ENCODE measurements at places on chromosomes 13 and 19.
A peak's percentile ranks its signal among the peaks of the same experiment; 100 is the strongest.

DNA sequence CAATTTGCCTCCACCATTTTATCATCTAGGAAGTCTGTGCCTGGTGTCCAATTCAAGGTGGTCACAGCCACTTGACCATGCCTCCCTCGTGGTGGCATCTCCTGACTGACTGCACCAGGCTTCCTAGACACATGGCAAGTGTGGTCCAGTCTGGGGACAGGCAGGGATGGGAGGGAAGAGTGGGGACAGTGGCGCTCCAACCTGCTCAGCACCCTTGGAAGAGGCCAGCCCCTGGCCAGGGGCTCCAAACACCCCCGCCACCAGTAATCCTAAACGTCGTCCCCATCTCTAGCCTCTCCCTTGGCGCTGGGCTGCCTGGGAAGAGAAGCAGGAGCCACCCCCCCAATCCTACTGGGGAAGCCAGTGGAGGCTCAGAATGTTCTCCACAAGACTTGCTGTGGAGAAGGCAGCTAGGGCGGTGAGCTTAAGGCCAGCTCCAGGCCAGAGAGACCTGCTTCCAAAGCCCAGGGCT lies 2.7 kb downstream of the RPL36 start:
- DNase-seq = no peak

GRCh38 chr19:56740501-56740900 lies 68.9 kb upstream of the ZNF835 start:
- DNase-seq = no peak

DNA sequence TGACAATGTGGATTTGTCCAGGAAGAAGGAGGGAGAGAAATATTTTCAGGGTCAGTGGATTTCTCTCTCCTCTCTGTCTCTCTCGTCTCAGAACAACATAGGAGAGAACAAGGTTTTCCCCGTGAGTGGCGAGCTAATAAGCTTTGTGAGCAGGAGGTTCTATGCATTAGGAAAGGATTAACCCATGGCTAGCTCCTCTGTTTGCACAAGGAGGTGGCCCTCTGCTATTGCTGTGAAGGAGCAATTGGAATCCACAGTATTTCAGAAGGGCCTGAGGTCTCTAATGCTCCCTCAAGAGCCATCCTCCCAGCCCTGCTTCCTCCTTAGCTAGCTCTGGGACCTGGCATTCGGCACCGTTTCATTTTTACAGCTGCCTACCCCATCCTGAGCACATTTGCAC lies 288.9 kb upstream of the MAB21L1 start:
- DNase-seq = no peak

DNA sequence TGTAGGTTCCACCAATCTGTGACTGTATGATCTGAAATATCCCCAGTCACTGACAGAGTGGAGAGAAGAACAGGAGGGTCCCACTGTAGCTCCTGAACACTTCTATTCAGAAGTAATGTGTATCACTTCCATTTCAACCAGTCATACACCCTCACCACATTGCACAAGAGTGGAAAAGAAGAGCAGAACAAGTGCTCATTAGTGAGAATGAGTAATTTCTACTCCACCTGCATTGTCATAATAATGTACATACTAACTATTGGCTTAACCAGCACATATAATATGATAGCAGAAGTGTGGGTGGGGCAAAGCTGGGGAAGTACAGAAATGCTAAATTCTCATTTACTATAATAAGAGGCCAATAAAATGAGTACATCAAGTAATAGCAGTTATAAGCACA lies 342.7 kb downstream of the LMO7 start:
- no peak for DNase-seq

GRCh38 chr13:99307247-99307646 lies at the start of gene GPR183:
Gene GPR183 (minus strand): TSS chr13:99307399. CDS start chr13:99296145, 11,254 bp downstream.
- no peak for DNase-seq

DNA sequence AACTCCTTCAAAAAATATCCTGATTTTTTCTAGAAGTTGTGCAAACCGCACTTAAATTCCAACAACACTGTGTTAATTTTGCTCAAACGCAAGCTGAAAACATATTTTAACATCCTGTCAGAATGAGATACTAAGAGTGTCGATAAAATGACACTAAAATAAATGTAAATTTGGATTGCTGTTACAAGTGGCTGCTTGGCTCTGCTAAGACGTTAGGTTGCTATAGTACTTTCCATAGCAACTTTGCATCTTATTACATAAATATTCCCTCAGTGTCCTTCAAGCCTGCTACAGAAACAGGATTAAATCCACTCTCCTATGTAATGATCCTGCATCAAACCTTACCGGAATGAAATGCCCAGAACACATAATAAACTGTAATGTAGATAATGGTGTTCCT lies 292.1 kb downstream of the DNAJC15 start:
- DNase-seq = no peak

DNA sequence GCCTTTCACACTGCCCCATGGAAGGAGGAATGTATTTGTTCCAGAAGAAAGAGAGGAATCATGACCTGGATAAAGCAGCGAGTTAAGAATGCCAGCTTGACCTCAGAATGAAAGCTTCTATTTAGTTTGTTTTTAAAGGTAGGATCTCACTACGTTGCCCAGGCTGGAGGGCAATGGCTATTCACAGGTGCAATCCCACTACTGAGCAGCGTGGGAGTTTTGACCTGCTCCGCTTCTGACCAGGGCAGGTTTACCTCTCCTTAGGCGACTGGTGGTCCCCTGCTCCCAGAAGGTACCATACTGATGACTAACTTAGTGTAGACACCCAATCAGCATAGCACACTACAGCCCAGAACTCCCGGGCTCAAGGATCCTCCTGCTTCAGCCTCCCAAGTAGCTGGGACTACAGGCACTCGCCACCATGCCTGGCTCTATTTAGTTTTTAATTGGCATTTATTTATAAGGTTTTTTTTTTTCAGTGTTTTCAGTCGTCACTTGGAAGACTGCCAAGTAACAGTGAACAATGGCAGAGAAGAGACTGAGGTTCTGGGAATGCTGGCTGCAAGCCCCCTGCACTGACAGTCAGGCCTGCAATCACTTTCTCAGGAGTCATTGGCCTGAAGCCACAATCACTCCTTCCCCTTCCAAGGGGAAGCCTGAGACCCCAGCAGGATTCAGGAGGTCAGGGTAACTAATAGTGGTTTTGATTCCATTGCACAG lies 73.1 kb downstream of the EPS15L1 start:
- no peak for DNase-seq

DNA sequence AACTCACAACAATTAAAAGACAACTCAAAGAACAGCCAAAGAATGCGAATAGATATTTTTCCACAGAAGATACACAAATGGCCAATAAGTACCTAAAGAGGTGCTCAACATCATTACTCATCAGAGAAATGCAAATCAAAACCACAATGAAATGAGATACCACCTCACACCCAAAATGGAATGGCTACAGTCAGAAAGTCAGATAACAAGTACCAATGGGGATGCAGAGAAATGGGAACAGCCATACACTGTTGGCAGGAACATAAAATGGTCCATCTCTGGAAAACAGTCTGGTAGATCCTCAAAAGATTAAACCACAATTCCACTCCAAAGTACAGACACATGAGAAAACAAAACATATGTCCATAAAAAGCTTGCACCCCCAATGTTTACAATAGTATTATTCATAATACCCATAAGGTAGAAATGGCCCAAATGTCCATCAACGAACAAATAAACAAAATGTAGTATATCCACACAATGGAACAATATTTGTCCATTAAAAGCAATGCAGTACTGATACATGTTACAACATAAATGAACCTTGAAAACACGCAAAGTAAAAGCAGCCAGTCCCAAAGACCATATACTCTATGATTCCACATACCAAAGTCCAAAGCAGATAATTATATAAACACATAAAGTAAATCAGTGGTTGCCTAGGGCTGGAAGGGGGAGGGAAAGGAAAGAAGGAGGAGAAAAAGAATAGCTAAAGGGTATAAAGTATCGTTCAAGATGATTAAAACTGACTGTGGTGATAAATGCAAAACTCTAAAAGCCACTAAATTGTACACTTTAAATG lies 19.6 kb downstream of the USP12 start:
- no peak for DNase-seq

GRCh38 chr13:77868717-77869116 lies 49.9 kb downstream of the EDNRB start:
- no peak for DNase-seq

GRCh38 chr13:20311022-20311421 lies 78.9 kb upstream of the GJB6 start:
- no peak for DNase-seq

DNA sequence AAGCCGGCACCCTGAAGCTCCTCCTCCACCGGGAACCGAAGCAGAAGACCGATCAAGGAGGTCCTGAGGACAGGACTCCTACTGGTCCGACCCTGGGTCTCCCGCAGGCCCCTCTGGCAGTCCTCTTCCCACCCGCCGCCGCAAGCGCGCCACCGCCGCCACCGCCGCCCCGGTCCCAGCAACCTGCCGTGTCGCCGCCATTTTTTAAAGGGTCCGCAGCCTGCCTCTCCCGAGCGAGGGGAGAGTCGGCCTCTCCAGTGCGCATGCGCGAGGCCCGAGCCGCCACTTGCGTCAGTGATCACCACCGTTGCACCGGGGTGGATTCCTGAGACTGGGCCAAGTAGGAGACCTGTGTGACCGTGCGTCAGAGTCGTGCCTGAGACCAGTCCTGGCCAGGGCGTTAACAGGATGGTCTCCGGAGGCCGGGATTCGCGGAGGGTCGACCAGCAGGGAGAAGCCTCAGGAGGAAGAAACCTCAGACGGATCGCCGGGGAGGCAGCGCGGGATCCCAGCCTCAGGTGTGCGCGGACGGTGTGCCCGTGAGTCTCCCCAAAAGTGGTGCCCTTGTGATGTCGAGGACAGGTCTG lies 51.6 kb downstream of the ZNF146 start:
- DNase-seq = no peak

- peak; percentile 29 for DNase-seq
Measured at GRCh38 chr19:36140304-36141038, 605 bp downstream of the CAPNS1 start.

Measured in stimulated activated CD4-positive, alpha-beta T cell treated with anti-CD3 and anti-CD28 coated beads, Interleukin-2, amount 100 ng/mL, for 48 hours (primary cell).